Stimulated activated CD4-positive, alpha-beta T cell treated with anti-CD3 and anti-CD28 coated beads, Interleukin-1b, Interleukin-23, amount 100 ng/mL, for 1 hour (primary cell): ENCODE measurements at places on chromosomes 16 and 17.

- no peak for DNase-seq
Observed at GRCh38 chr16:15950161-15950854, 892 bp downstream of the ABCC1 start.

GRCh38 chr16:17379121-17379571 is 91.6 kb downstream of the XYLT1 start:
- no peak for DNase-seq

DNA sequence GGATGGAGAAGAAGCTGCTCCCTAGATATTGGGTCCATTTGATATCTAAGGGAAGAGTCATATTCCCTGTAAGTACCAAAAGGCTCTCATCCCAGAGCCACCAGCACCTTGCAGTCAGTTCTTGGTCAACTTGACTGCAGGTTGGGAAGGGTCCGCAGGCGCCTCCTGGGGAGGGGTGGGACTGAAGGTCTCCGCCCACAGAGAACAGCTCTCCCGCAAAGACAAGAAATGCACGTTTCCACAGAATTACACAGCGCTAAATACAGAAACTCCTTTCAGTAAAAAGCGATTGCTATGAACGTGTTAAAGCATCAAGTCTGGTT is 864 bp upstream of the CTCF start:
- no peak for DNase-seq

DNA sequence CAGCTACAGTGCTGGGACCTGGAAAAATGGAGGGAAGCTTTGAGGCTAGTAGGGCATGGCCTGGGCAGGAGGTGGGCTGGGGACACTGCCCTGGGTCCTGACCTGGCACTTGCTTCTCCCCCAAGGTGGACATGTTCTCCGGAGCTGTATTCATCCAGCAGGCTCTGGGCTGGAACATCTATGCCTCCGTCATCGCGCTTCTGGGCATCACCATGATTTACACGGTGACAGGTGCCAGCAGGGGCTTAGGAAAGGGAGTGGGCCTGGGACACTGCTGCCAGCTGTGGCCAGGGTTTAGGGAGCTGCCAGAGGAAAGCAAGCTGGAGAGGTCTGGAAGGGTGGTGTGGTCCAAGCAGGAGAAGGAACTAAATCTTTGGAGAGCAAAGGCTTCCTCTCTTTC is 3.1 kb downstream of the SLC5A2 start:
- no peak for DNase-seq

DNA sequence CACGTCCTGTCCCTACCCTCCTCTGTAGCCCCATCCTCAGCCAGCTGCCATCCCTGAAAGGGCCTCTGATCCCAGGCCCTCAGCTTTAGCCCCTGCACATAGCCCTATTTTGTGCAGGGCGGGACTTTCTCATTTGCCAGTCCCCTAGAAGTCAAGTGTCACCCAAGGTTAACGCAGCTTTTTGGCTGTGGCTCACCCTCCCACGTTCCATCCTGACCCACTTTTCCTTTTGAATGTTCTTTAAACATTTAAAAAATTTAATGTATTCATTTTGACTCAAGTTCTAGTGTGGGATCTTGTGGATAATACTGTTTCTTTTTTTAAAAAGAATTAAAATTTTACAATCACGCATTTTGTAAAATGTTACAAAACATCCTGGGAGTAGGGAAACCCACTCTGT is 62.2 kb upstream of the LGALS9 start:
- no peak for DNase-seq

DNA sequence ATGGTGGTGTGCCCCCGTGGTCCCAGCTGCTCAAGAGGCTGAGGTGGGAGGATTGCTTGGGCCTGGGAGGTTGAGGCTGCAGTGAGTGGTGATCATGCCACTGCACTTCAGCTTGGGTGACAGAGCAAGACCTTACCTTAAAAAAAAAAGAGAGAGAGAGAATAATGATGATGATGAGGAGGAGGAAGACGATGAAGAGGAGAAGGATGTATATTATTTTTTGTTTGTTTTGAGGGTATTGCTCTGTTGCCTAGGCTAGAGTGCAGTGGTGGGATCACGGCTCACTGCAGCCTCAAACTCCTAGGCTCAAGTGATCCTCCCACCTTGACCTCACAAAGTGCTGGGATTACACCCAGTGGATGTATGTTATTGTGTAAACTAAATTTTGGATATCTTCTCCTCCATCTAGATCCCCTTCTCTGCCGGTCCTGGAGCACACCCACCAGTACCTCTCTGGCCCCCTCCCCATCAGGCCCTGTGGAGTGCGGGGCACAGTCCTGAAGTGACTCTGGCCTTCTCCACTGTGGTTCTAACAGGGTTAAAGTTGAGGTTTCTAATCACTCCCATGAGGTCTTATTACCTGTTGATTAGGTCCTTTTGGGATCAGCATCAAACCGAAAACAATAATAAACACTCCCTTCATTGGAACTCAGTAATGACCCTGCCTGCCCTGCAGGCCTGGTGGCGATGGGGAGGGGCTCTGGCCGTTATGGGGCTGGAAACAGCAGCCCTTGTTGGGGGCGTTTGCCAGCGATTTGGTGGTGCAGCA is 60.5 kb upstream of the ZFHX3 start:
- DNase-seq = no peak

- DNase-seq = no peak
Observed at GRCh38 chr16:78884204-78884603, 716.3 kb downstream of the MAF start.

- DNase-seq = no peak
Observed at GRCh38 chr16:67260426-67261063, 11.8 kb downstream of the SLC9A5 start.

- no peak for DNase-seq
Observed at GRCh38 chr17:60006160-60006559, 41.6 kb upstream of the RNFT1 start.
